Activated T-helper 1 cell treated with Interleukin-2 at 50 U/mL for 16 hours (primary cell): ENCODE measurements at places on chromosomes 5 and 9.

- no peak for DNase-seq
Measured at GRCh38 chr9:33065157-33066076, 11.1 kb downstream of the SMU1 start.

- no peak for DNase-seq
Measured at GRCh38 chr5:79189439-79190234, 46.3 kb upstream of the JMY start.

DNA sequence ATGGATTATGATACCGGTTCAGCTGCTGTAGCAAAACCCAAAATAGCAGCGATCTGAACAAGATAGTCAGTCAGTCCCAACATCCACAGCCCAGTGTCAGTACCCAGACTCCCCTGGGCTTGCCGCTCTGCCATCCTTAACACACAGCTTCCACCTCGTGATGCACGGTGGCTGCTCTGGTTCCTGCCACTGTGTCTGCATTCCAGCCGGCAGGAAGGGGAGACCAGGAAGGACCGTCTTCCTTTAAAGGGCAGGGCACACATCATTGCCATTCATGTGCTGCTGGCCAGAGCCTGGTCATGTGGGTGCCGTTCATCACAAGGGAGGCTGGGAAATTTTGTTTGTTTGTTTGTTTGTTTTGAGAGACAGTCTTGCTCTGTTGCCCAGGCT is 131.0 kb upstream of the IER5L start:
- no peak for DNase-seq

DNA sequence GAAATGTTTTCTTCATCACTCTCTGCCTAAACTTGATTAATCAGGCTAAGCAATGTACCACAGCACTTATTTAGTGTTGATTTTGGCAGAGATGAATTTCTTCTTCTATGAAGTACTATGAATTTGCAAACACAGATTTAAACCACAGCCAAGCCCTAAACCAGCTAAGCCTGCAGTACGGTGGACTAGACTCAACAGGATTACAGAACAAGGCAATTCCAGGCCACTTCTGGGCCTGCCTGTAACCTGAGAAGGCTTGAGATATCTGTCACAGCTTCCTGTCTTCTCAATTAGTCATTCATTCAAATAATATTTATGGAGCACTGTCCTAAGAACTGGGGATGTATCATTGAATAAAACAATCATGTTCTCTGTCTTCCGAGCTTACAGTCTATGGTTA is 32.4 kb upstream of the CAST start:
- no peak for DNase-seq

- no peak for DNase-seq
Measured at GRCh38 chr5:60243713-60244112, 350.2 kb upstream of the PDE4D start.
